ENCODE measurements at places on chromosomes 3 and 15.

GRCh38 chr3:143139762-143140161 lies 20.2 kb downstream of the CHST2 start:
- DNase-seq, result no peak

DNA sequence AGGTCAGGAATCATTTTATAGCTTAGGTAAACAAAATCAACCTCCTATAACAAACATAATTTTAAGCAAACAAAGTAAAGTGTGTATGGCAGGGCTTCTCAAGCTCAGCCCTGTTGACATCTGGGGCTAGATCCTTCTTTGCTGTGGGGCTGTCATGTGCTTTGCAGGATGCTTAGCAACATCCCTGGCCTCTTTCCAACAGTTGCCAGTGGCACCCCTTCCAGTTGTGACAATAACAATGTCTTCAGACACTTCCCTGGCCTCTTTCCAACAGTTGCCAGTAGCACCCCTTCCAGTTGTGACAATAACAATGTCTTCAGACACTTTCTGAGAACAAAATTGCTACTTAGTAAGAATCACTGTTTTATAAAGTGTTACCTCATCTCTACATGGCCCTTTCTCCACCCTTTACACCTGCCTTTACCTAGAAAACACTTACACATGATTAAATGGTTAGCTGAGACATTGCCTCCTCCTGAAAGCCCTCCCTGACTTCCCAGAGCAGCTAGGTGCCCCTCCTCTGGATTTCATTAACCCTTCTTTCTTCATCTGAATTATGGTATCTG lies 194.0 kb upstream of the LMCD1 start:
- DNase-seq, result no peak

DNA sequence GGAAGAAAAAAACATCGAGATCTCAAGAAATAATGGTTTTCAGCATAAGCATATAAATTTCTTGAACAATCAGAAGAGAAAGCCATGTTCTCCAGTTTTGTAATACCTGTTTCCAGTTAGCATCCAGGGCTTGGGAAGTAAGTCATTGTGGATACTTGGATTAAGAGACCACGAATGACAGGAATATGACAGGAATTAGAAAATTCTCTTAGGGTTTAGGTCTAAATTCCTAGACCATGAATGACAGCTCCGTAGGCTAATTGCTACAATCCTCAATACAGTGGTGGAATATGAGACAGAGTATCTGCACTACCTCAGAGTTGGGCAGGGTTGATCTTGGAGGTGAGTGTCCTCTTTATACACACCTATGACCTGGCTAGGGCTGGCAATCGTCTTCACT lies 517.5 kb downstream of the NTRK3 start:
- no peak for DNase-seq

GRCh38 chr15:20349774-20350498 lies 191.7 kb downstream of the GOLGA6L6 start:
- no peak for DNase-seq

DNA sequence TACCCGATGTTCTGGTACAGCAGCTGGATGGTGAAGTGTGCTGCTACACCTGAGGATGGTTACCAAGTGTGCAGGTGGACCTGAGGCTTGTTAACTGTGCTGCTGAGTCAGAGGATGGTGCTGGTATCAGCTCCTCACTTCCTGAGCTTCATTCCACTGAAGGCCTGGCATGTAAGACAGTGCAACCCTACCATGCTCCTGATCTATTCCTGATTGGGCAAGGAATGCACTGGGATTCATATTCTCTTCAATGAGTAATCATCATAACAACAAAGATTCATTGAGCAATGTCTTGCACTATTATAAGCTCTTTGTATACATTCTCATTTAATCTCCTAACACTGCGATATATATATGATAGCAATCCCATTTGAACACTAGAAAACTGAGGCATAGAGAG lies 62.9 kb upstream of the THSD4 start:
- no peak for DNase-seq

DNA sequence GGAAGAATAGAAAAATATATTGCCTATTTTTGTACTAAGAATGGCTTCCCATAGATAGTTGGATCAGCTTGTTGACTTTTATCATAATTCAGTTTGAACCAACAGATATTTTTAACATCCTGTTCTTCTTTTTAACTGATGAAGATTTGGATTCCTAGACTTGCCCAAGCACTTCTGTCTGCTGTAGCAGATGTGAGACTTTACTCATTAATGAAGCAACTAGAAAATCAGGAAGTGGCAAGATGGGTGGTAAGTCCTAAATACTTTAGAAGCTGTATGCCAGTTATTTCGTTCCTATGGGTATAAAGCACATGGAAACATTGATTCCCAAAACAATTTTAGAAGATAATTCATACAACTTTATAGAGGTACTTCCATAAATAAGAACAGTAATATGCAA lies 8.4 kb downstream of the PIGB start:
- no peak for DNase-seq

- no peak for DNase-seq
Observed at GRCh38 chr15:99090011-99090699, 14.7 kb upstream of the SYNM start.

DNA sequence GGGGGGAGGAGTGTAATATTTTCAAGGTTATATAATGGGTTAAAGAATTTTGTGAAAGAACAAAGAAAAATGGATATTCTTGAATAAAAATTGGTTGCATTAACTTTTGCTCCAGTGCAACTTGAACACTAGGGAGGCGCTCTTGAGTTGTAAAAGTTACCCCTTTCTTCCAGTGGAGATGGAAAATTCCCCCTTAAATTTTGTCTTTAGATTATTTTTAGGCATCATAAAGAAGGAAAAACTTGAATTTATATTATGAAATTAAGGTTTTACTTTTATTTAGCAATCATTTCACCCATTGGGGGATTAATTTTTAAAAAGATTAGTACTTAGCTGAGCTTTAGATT lies 550 bp upstream of the CHD2 start:
- no peak for DNase-seq

- DNase-seq, result no peak
Observed at GRCh38 chr3:45640091-45640507, 45.5 kb downstream of the LIMD1 start.

DNA sequence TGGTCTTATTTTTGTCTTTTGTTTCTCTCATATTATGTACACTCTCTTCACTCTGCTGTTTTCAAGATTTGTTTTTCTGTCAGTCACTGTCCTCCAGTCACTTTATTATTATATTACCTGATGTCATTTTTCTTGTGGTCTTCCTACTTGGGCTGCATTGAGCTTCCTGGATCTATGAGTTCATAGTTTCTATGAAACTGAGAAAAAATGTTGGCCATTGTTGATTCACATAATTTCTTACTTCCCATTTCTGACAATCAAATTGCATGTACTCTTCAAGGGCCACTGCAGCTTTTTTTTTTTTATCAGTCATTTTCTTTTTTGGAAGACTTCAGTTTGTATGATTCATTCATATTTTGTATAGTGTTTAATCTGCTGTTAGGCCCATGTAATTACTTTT lies 1180.6 kb upstream of the GBE1 start:
- no peak for DNase-seq

DNA sequence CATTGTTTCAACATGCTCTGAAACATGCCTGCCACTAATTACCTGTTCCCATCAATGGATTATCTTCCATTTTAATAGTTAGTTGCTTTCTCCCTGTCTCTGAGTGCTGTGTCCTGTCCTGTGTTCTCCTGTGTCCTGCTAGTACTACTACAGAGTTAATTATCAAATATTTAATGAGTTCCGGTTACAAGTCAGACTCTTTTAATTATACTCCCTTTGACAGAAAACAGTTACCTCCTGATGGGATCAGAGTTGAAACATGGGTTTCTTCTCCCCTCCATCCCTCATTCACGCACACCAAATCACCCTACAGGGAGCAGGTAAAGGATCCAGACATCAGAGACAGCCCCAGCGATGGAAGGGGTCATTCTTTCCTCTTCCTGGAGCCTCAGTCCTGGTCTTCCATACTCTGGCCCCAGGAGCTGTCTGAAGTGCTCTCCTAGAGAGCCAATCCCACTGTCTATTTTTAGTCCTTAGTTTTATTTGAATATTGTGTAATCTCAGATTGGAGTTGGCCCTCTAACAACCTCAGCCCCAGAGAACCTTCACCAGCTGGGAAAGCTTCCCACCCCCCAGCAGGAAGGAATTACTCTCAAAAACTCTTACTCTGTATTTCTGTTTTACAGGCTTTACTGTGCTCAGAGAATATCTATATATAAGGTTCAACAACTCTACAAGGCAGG lies 137.0 kb upstream of the C2CD4B start:
- DNase-seq, result no peak

GRCh38 chr3:179565496-179565895 lies 2.8 kb downstream of the ACTL6A start:
- DNase-seq, result no peak

Measured in fibroblast of skin of left biceps (primary cell).